HAP-1 (cell line): ENCODE measurements at places on chromosomes 13 and 19.

DNA sequence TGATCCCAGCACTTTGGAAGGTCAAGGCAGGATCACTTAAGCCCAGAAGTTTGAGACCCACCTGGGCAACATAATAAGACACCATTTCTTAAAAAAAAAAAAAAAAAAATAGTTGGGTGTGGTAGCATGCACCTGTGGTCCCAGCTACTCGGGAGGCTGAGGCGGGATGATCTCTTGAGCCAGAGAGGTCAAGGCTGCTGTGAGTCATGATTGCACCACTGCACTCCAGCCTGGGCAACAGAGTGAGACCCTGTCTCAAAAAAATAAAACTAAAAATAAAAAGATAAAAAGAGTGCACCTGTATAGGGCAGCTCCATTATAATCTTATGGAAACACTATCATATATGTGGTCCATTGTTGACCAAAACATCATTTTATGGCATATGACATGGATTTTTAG is 25.5 kb upstream of the STARD13 start:
- no peak for DNase-seq

DNA sequence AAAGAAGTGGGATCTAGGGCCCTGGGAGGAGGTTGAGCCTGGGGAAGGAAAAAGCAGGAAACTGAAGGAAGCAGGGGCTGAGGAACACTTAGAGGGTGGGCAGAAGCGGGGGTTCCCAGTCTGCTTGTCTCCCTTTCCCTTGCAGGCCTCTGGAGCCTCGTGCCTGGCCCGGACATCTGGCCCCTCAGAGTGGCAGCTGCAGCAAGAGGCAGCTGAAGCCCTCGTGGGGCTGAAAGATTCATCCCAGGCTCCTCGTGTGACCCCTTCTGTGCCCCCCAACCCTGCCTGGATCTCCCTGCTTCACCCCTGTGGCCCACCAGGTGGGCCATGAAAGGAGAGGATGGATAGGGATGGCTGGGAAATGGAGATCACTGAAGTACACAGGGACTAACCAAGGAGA is 5.5 kb downstream of the DMRTC2 start:
- DNase-seq: no peak

DNA sequence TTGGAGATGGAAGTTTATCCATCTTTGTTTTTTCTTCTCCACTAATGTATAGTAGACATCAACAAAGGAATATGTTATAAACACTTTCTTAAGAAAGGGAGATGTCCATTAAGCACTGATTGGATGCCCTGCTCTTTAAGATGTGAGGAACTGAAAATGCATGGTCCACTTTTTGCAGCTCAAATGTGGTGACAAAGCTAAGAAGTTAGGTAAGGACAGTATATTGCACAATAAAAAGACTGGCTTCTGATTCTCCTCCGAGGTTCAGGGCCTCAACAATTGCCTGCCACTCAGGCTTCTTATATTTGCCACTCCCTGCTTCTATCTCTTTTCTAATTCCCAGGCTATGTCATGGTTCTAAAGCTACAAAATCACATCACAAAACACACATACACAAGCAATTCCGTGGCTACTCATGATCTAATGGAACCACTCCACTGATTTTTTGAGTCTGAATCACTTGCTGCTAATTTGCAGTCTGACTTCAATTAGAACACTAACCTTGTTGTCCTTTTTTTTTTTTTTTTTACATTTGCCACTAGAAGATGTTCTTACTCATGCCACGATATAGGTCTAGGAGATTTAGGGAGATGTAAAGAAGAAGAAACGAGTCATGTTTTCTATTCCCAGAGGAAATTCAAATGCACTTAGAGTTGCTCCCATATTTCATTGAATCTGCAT is 29.6 kb upstream of the TNFSF11 start:
- DNase-seq: no peak

DNA sequence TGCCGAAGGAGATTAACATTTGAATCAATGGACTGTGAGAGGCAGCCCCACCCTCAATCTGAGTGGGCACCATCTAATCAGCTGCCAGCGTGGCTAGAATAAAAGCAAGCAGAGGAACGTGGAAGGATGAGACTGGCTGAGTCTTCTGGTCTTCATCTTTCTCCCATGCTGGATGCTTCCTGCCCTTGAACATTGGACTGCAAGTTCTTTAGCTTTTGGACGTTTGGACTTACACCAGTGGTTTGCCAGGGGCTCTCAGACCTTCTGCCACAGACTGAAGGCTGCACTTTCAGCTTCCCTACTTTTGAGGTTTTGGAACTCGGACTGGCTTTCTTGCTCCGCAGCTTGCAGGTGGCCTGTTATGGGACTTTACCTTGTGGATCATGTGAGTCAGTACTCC is 14.7 kb downstream of the NHLRC3 start:
- DNase-seq: peak; percentile 31

DNA sequence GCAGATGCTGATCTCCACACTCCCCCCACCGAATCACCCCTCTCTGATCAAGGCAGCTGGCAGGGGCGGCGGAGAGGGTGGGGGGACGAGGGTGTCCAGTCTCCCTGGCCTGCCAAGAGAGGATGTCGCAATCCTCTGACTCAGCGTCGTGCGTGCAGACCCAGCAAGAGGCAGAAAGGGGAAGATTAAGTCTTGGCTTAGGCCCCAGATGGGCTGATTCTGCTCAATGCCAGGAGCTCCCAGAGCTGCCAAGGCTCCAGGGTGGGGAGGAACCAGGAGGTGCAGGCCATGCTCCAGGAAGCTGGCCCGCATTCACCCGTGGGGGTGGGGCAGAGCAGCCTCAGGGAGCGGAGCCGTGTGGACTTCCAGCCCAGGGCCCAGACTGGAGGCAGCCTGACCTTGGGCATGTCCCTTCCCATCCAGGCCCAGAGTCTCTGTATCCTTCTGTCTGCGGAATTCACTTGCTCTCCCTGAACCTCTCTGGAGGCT is 6.6 kb upstream of the BCL3 start:
- DNase-seq: peak; percentile 52

GRCh38 chr13:103546271-103546670 is 480.1 kb upstream of the SLC10A2 start:
- DNase-seq: no peak

DNA sequence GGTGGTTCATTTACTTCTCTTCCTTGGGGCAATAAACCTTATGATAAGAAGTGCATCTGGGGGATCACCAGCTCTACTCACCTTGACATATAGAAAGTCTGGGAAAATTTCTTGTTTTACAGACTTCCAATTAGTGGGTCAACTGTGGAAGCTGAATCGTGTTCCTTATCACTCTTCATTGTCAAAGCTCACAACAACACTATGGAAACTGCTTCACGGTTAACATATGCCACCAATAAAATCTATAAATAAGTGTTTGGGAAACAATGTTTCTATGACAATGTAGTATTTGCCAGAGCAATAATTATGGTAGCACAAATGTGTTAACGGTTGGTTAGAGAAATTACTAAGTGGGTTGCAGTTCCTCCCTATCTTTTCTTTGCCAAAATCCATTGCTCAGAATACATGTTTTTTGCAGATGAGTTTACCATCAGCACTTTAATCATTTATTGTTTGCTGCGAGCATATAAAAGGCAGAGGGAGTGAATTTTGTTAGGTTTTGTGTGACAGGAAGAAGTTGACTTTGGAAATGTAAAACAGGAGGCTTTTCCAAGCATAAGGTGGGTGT is 321.8 kb downstream of the RFC3 start:
- DNase-seq: no peak

DNA sequence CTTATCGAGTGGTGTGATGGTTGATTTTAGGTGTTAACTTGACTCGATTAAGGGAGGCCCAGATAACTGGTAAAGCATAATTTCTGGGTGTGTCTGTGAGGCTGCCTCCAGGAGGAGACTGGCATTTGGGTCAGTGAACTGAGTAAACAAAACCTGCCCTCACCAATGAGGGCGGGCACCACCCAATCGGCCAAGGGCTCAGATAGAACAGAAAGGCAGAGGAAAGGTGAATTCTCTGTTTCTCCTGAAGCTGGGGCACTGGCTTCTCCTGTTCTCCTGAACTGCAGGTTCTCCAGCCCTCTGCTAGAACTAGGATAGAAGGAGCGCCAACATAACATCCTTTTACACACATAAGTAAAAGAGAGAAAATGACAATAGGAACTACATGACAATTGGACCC is 35.1 kb downstream of the ESD start:
- DNase-seq: no peak

GRCh38 chr13:53240401-53241025 is 211.9 kb downstream of the OLFM4 start:
- DNase-seq: peak; percentile 61

DNA sequence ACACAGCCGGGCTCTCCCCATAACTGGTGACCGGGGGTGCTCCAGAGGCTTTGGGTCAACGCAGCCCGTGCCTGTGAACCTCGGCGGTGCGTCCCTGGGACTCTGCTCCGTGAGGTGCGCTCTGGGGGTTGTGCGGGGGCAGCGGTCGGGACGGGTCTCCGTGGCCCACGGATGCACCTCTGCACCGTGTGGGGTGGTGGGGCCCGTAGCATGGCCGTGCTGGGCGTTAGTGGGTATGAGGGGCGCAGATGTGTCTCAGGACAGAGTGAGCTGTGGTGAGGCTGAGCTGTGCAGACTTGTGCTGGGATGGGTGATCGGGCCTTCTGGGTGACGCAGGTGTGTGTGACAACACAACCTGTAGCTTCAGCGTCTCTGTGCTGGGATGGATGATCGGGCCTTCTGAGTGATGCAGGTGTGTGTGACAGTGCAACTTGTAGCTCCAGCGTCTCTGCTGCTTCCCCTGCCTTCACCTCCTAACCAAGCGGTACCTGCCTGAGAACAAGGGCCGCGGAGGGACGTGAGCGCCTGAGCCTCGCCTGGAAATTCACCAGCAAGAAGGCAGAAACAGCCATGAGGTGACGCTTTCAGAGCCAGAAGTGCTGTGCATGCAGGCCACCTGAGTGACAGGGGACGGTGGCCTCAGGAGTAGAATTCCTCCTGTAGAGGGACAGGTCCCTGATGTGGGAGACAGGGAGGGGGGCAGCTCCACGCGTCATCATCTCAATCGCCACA is 599 bp downstream of the ZNF331 start:
- no peak for DNase-seq
